Mucosa of descending colon (tissue), 3 donors: ENCODE measurements at places on chromosomes 6 and 20. TPM values are rescaled to one million over a fixed set of nuclear protein-coding genes. Genes with fewer than 3 reads are reported as not detected.

The CST4 gene
- not detected for total RNA-seq

The ZNF311 gene
- total RNA-seq, result 1.8 TPM

The TMEM14C gene
- total RNA-seq, result 86.7 TPM

GRCh38 chr6:134363323-134364039 lies 45.6 kb upstream of the SGK1 start:
- DNase-seq, result no peak

GRCh38 chr6:135030532-135031178 lies 24.0 kb downstream of the HBS1L start:
- DNase-seq, result no peak

- peak; percentile 58 for DNase-seq
These were observed 8.5 kb upstream of the FABP7 start for GRCh38 chr6:122770835-122771601.

DNA sequence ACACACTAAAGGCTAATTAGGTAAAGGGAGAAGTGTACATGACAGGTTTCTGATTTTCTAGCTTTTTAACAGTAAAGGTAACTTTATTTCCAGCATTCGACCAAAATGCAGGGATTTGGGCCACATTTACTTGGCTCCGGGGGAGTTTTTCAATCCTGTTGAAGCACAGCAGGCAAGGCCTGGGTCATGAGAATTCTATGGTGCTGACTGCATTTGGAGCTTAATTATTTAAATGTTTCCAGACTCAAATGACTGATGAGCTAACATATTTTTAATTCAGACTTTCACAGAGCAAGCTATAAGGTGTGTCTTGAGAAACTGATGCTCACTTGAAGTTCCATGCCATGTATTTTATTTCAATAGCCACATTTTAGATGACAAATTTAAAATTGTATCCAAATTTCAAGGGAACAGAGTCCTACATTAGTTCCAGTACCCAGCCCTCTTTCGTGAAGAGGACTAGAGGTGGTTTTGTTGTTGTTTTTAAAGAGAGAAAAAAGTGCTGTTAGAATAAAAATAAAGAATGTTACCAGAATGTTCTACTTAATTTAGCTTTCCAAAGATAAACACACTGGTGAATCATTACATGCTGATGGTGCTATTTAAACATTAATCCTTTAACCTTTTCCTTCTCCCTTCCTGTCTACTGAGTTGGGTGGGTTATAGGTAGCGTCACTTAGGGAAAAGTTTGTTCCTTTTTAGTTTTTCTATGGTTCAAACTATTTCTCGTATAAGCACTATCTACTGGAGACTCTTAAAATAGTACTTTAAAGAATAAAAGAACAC lies 82.3 kb upstream of the PHACTR2 start:
- no peak for DNase-seq

- no peak for DNase-seq
These were observed 2.0 kb upstream of the FKBPL start for GRCh38 chr6:32132110-32132509.

DNA sequence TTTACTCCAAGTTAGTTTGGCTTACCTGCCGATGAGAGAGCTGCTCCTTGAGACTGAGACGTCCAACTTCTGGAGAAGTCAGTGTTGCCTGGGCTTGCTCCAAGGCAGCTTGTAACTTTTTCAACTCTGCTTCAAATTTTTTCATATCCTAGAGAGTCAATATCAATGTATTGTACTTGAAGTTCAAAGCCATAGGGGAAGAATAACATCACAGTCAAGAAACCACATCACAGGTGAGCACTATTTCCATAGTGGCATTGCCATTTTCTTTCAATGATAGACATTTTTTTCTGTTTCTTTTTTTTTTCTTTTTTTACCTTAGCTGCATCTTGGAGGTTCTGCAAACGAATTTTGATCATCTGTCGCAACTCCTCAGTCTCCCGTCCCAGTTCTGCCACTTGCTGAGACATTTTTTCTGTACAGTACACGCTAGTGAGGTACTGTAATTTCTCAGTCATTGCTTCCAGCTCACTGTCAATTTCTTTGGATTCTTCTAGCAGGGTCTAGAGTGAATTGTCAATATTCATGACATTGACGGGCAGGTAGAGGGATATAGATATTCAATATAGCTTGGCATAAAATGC lies 326.7 kb downstream of the SYNE1 start:
- no peak for DNase-seq
